ENCODE measurements at places on chromosomes 16 and 17.

DNA sequence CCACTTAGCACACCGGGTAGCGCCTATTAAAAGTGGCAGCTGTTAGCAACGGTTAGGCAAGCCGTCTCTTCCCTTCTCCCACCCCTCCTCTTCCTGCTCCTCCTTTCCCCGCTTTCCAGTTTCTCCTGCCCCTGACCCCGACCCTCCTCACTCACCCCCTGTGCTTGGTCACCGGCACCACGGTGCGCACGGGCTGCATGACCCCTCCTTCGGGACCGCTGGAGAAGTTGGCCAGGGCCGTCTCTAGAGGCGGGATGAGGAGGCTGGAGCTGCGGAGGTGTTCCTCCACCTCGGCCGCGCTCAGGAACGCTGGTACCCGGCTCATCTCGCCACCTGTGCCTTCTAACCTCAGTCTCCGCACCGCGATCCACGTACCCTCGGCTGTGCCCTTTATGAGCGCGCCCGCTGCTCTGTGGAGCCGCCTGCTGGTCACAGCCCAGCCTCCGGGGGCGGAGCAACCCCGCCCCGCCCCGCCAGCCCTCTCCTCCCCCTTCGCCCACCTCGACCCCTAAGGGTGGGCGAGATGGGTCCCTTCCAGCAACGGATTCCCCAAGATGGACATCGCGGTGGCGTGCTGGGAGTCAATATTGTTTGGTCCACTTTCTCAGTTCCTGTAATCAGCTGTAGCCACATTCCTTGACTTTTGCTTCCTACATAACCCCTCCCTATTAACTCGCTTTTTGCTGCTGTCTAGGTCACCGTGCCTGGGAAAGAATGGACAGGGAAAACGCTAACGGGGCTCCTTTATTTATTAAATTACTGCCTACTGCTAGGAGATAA is at the start of gene CRYM:
CRYM (minus strand) TSS at position 364 of the 780 bp plus-strand sequence; CDS start at position 325, 39 bp downstream.
- H3K27ac ChIP-seq, result no peak within 1 kb of the TSS
- H3K4me1 ChIP-seq, result no peaks in the 10 kb centered on the region
- H3K4me3 ChIP-seq, result peak within 1 kb of the TSS; percentile 94
- peak; percentile 85 for DNase-seq
- H3K36me3 ChIP-seq, result no peaks in the 10 kb centered on the region

DNA sequence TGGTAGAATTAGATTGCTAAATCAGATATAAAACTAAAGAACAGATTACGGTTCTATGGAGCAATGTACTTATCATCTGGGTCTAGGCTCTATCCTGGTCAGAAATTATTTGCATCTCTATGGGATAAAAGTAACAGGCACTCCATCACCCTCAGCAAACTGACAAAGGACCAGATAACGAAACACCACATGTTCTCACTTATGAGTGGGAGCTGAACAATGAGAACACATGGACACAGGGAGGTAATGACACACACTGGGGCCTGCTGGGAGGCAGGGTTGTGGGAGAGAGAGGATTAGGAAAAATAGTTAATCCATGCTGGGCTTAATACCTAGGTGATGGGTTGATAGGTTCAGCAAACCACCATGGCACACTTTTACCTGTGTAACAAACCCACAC is 61.9 kb downstream of the MPHOSPH6 start:
- H3K27ac ChIP-seq, result no peak overlapping the region
- DNase-seq, result no peak
- no peaks in the 10 kb centered on the region for H3K36me3 ChIP-seq
- no peak overlapping the region for H3K4me3 ChIP-seq
- H3K27me3 ChIP-seq, result no peaks in the 10 kb centered on the region
- no peaks in the 10 kb centered on the region for H3K4me1 ChIP-seq

GRCh38 chr17:79039886-79040285 is 15.9 kb downstream of the C1QTNF1 start:
- no peaks in the 10 kb centered on the region for H3K36me3 ChIP-seq
- H3K27ac ChIP-seq, result no peak overlapping the region
- H3K4me1 ChIP-seq, result no peaks in the 10 kb centered on the region
- no peak overlapping the region for H3K4me3 ChIP-seq
- no peak for DNase-seq
- H3K27me3 ChIP-seq, result no peaks in the 10 kb centered on the region

DNA sequence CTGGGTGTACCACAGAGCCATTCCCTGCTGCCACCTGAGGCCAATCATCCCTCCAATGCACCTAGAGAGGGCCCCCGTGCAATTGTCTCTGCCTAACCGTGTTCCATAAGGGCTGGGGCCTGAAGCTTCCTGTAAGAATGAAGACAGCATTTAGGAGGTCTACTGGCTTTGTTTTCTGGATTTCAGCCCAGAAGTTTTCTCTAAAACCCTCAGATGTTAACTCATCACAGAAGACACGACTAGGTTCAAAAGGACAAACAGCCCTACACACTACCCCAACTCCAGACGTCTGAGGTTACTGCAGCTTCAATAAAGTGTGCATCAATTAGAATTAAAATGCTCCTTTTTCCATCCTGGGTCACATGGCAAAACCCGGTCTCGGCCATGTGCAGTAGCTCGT is 10.8 kb upstream of the DRG2 start:
- DNase-seq, result no peak
- no peak overlapping the region for H3K4me3 ChIP-seq
- H3K27ac ChIP-seq, result no peak overlapping the region
